CD4-positive, alpha-beta T cell treated with Interleukin-15 for 1 hour (primary cell): ENCODE measurements at places on chromosomes 2 and 18.

GRCh38 chr2:99756059-99756458, 266.2 kb upstream of the REV1 start:
- no peak for DNase-seq

DNA sequence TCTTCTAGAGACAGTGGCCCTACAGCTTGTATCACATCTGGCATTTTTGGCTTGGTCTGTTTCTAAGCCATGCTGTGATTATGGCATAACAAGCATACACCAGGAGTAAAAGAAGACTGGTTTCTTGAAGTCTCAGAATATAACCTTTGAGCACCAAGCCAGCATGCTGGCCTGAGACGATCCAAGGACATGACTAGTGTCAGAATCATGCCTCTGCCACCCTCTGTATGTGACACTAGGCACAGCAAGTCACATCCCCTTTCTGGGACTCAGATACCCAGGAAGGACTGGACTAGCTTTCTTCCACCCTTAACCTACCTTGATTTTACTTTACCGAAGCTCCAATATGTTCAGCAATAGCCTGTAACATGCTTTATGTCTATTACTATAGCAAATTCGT, 345.5 kb downstream of the SETBP1 start:
- no peak for DNase-seq

GRCh38 chr2:102803041-102803896, 41.4 kb downstream of the TMEM182 start:
- DNase-seq: no peak

DNA sequence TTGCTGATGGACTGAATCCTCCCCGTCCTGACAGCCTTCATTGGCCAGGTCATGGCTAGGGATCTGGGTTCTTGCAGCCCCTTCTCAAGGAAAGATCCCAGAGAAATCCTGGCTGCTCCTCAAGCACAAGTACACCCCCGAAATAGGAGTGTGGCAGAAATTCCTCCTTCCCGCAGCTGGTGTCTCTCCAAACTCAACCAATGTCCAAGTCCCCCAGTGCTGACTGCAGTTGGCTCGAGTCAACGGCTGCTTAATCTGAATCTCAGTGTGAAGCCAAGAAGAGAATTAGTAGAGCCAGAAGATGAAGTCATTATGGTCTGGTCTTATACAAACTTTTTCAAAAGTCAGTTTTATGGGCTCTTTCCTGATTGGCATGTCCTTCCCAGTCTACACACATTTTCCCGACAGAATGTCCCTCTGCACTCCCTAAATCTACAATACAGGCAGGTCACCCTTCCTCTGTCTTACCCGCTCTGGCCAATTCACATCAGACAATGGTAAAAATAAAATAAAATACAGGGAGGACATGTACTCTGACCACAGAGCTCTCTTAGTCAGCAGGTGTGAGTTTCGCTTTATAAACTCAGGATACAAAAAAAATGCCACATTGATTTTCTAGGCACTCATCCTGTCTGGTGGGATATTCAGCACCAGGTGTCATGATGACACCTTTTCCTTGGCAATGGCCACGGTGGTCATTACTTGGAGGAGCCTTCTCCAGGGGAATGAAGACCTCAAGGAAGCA, 76.9 kb upstream of the PAPOLG start:
- no peak for DNase-seq

- DNase-seq: no peak
Observed at GRCh38 chr2:54881759-54882158, 158.3 kb downstream of the EML6 start.

- no peak for DNase-seq
Observed at GRCh38 chr2:227198866-227199265, 34.4 kb downstream of the COL4A3 start.

GRCh38 chr2:174333372-174334277, 1.1 kb upstream of the SP9 start:
- no peak for DNase-seq

DNA sequence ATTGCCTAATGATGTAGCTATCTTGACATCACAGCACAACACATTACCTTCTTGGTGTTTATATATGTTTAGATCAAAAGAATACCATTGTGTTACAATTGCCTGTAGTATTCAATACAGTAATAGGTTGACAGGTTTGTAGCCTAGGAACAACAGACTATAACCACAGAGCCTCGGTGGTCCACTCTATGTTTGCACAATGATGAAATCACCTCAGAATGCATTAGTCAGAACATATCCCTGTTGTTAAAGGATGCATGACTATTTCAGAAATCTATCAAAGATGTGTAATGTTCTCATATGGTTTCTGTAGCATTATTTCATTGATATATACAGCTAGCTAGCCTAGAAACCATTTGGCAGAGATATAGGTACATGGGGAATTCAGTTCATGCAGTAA, 8.9 kb downstream of the METTL5 start:
- DNase-seq: no peak

DNA sequence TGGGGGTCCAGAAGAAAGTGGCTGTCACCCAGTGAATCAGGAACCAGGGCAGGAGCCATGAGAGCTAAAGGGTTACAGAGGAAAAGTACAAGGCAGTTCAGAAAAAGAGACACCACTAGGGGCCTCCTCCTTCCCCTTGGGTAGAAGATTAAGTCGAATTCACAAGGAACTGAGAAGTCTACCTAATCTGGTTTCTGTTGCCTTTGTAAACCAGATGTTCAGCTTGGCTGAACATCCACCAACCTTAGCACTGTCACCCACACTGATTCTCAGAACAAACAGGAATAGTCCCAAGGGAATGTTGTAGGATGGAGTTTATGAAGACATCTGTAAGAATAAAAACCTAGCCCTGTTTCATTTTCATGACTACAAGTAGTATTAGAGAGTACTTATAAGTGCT, 90.4 kb upstream of the NOSTRIN start:
- DNase-seq: no peak

DNA sequence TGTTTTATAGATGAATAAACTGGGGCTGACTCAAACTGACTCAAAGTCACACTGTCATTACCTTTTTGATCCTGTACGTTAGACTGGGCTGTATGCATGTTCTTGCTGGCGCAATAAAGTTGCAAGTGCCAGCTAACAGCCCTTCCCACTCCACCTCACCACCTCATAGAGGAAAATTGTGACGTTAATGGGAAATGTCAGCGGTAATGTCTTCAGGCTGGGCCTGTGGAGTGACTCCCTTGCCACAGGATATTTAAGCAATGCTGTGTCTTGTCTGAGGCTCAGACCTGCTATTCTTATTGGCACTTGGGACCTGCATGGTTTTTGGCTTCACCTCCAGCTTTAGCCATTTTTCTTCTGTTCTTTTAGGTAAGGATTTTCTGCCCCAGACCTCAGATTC, 25.2 kb upstream of the CASP10 start:
- DNase-seq: peak; percentile 55

- no peak for DNase-seq
Observed at GRCh38 chr2:71419145-71419544, 34.2 kb upstream of the DYSF start.

GRCh38 chr2:100865816-100866460, 46.0 kb downstream of the NPAS2 start:
- DNase-seq: no peak

DNA sequence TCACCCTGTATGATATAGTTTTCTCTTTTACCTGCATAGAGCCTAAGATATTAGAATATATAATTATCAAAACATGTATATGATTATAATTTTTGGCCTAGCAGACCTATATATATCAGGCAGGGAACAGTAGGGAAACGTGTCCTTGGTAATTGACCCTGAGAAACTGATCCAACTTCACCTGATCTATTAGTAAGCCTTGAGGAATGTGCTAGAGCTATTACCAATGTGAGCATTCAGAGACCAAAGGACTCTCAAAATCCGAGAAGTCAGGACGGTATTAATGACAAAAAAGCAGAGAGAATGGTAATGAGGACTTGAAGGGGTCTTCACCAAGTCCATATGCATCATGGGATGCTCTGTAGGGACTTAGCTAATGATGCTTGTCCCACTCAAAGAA, 571.9 kb downstream of the CPS1 start:
- DNase-seq: no peak

DNA sequence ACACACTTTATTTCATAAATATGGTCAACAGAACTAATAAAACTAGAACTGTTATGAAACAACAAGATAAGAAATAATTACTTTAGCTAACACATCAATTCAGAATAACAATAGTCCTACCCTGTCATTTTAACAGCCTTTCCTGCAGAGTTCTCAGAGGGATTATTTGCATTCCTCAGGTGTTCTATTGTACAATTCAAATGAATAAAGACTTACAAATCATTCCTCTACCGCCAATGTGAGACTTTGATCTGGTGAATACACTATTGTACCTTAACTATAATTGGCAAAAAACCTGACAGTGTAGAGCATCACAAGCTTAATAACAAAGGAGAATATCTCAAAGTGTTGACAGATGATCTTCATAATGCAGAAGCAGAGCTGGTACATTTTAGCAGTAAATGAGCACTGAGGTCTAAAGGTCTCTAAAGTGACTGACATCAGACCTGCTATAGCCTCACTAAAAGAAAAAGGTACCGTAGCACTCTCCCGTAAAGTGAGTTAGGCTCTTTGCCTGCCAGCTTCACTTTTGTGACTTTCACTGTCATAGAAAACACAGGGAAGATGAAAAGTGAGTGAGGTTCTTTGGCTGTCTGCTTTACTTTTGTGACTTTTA, 118.8 kb upstream of the SP3 start:
- DNase-seq: no peak

DNA sequence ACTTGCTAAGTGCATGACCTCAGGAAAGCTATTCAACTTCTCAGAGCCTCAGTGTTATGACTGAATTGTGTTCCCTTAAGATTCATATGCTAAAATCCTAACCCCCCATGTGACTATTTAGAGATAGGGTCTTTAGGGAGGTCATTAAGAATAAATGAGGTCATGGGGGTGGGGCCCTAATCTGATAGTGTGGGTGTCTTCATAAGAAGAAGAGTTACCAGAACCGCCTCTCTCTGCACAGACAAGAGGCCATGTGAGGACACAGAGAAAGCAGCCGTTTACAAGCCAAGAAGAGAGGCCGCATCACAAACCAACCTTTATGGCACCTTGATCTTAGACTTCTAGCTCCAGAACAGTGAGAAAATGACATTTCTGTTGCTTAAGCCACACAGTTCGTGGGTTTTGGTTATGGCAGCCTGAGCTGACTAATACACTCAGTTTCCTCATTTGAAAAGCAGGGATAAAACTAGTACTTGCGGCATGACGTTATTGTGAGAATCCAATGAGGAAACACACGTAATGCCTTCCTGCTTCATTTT, 9.9 kb downstream of the SH2D6 start:
- DNase-seq: no peak

DNA sequence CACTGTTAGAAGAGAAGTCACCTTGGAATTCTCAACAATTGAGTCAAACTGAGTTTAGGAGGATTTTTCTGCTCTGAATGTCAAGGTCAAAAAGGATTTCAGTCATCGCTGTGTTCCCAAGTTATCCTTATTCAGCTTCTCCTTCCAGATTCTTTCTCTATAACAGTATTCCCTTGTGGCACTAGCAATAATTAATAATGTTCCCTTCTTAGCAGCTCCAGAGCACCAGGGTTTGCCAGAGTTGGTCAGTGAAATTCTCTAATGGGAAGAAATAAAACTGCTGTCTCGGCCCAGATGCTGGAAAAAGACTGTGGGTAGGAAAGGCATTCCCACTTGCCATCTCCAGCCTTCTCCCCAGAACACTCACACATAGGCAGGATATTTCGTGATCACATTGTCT, 836.0 kb upstream of the PIK3C3 start:
- no peak for DNase-seq

DNA sequence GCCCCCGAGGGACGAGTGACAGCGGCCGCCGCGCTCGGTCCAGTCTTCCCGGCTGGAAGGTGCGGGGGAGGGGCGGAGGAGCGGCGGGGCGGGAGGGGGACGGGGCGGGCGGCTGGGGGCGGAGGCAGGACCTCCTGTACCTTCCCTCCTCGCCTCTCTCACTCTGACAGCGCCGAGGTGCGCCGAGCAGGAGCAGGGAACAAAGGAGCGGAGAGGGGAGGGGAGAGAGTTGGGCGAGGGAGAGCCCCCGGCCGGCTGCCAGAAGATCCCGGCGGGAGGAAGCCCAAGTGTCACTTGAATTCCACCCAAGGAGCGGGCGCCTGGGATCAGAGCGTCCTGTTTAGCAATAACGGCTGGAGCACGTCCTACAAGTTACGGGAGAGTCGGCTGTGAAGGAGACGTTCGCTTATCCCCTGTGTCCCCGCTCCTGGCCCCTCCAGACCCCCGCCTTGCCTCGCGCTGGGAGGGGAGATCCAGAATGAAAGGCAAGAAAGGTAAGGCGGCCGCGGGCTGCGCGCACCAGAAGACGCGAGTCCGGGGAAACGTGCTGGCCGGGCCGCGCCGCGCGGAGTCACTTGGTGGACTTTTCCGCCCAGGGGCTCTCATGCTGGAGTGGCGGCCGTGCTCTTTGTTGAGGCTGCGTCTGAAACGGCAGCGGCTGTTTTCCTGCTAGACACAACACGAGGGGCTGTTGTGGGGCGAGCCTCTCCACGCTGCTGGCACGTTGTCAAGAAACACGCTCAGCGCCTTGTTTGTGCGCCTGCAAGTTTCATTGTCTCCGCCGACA, at the start of gene TGIF1:
Gene TGIF1, plus strand, starts transcription at position 161 of the 787 bp plus-strand sequence. Its CDS starts 318 bp downstream, at position 479.
- DNase-seq: peak; percentile 84

DNA sequence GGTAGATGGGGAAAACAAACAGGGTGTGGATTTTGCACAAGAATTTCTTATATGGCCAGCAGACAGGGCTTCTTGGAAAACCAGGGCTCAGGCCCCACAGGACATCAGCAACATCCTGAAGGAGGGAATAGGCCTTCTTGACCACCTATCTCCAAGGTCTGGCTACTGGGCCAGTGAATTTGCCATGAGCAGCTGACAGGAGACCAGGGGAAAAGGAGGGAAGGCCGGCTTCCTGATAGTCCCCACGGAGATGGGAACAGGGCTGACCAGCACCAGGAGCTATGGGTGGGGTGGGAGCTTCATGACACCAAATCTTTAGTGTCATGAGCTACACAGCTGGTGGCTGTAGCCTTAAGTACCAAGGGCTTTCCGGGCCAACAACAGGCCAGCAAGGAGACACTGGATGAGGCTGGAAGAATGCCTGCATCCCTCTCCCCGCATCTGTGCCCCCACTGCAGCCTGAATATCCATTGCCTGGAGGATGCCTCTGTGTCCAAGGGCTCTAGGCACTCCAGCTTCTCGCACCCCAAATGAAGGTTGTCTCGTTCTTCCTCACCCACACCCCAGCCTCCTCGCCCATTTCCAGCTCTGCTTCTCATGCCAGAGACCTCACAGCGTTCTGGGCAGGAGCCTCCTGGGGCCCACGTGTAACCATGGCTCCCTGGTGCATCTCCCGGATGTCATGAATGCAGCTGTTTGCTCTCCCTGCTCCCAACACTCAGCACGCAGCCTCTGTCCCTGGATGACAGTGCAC, 74.8 kb downstream of the EMX1 start:
- DNase-seq: no peak

DNA sequence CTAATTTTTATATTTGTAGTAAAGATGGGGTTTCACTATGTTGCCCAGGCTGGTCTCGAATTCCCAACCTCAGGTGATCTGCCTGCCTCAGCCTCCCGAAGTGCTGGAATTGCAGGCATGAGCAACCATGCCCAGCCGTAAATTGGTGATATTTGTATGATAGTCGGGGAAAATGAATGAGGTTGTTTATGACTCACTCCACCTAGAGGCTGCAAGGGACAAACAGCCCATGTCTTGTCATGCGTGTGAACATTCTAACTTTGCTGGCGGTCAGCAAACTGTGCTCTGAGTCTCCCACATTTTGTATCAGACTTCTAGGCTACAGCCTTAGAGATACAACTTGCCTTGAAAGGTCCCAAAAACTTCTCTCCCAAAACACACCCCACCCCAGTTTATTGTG, 133.5 kb upstream of the DTNA start:
- no peak for DNase-seq

- no peak for DNase-seq
Observed at GRCh38 chr2:53933329-53933728, 37.5 kb downstream of the PSME4 start.

GRCh38 chr2:64685430-64685829, 31.7 kb upstream of the SERTAD2 start:
- DNase-seq: no peak
